NCI-H748 treated with DMSO at 0.1 percent for 48 hours (cell line): ENCODE measurements at places on chromosomes 2 and 18.

GRCh38 chr2:71634567-71634966 is 181.2 kb downstream of the DYSF start:
- no peak for DNase-seq

GRCh38 chr2:239130041-239130440 is 270.8 kb downstream of the HDAC4 start:
- DNase-seq, result no peak

DNA sequence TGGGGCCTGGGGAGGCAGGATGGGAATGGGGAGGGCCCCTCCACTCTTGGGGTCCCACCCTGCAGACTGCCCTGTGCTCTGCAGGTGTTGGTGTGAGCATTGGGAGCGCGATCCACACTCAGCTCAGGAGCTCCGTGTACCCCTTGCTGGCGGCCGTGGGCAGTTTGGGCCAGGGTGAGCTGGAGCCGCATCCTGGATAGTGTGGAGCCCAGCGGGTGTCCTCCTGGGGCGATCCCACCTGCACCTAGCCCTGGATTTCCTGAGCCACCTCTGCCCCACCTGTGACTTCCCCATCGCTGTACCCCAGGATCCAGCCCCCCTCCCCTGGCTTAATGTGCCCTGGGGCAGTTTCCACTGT is 2.6 kb downstream of the PROM2 start:
- no peak for DNase-seq

DNA sequence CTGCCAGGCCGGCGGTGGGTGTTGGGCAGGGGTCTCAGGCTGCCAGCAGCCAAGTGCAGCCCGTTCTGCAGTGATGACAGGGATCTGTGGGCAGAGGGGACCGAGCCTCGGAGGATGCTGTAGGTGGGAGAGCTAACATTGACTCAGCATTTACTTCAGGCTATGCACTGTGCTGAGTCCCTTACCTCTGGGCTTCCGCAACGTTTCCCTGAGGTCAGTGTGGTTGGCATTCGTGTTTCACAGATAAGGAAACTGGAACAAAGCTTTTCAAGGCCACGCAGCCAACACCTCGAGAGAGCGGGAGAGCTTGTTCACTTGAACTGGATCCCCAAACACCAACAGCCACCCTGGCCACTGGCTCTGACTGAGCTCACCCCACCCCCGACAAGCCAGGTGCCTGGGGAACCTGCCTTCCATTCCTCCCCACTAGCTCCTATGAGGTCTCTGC is 839 bp upstream of the GPR148 start:
- no peak for DNase-seq

- DNase-seq, result no peak
Measured at GRCh38 chr2:28398101-28398834, 5.6 kb downstream of the FOSL2 start.

DNA sequence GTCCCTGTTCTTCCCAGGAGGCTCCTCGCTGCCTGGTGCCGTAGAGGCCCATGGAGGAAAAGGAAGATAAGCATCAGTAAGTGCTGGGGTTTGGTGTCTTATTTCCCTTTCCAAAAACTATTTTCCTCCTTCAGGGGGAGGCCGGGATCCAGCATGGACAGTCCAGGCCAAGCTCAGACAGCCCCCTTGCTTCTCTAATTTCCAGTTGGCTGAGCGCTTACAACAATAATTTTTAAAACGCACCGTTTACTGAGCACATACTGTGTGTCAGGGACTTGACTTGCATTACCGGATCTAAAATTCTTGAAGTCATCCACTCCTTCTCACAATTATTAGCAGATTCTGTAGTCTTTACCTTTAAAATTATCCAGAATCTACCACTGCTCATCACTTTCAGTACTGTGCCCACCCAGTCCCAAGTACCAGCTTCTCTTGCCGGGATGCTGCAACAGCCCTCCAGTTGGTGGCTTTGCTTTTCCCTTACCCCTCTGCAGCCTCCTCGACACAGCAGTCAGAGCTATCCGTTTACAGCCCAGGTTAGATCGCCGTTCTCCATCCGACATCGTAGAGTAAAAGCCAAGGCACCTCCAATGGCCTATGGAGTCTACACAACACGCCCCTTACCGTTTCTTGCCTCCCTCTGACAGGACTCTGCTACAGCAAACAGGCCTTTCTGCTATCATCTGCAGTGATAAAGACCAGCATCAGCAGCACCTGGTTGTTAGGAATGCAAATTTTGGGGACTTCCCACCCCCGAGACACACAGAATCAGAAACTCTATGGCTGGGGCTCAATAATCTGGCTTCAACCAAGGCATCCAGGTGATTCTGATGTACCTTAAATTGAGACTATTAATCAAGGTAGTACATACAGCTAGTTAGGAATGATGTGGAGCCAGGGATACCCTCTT is 75.2 kb upstream of the TSPYL6 start:
- DNase-seq, result no peak

DNA sequence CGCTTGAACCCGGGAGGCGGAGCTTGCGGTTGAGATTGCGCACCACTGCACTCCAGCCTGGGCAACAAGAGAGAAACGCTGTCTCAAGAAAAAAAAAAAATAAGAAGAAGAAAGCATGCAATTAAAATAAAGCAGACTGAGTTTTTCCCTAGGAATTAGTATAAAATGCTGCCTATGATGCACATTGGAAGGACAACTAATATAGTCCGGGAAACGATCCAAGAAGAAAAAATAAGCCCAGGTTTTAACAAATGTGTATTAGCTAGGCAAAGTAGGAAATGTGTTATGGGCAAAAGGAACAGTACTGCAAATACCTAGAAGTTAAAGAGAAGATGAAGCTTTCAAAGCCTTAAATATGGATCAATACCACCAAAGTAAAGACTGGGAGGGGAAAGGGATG is 64.0 kb downstream of the SPIRE1 start:
- no peak for DNase-seq

- no peak for DNase-seq
Measured at GRCh38 chr18:21241301-21242048, 557 bp upstream of the GREB1L start.

DNA sequence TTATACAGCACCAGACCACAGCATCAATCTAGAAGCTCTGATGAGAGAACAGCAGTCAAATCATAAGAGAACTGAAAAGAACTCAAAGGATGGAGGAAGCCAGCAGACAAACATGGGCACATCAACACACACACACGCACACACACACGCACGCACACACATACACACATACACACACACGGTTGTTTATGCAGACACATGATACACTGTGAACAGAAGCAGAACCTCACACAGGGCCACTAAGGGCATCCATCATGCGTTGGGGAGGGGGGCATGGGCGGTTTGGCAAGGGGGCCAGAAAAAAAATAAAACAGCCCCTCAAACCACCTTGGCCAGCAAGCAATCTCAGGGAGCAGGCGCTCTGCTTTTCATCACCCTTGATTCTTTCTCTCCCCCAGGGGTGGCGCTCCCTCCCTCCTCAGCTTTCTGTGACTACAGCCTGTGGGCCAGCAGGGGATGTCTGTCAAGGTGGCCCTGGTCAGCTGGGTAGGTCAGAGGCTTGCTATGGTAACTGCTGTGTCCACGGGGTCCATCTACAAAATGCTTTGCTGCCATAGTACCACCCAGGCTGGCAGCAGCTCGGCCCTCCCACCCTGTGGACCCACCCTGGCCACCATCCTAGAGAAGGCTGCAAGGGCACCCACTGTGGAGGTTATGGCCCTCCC is 318.0 kb downstream of the CELF4 start:
- no peak for DNase-seq

DNA sequence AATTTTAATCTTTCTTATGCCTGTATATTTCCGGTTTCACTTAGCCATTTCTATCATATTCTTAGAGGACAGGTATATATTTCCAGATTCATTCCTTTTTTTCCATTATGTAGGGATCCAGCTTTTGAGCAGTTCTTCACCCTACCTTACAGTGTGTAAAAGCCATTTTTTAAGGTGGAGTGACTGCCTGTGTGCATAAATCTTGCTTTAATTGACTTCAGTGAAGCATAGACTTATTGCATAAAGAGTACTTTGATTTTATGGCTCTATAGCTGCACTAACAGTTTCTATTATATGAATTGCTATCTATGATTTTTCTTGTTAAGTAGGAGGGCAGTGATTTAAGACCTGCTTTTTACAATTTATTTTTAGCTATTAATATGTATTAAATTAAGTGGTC is 132.6 kb downstream of the NYAP2 start:
- no peak for DNase-seq

GRCh38 chr2:42060718-42061619 is 13.1 kb downstream of the PKDCC start:
- no peak for DNase-seq

DNA sequence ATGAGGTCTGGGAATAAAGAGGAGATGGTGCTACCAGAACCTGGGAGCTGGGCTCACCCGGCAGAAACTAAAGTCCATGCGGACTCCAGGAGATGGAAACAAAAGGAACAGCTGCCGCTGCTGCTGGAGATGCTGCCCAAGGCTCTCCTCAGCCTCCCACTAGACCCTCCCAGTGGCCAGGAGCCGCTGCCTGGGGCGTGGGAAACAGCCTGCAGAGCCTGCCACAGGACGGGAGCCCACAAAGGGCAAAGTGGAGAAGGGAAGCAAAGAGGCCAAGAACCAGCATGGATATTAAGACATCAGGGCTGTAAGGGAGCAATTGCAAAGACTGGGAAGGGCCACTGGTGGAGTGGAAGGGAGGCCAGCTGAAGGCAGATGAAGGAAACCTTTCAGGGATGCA is 179.6 kb downstream of the NCK2 start:
- no peak for DNase-seq
